Adrenal gland (tissue), 19 donors: ENCODE measurements at places on chromosomes 5 and 9. TPM values are rescaled to one million over a fixed set of nuclear protein-coding genes. Genes with fewer than 3 reads are reported as not detected.

DDX4 gene
- total RNA-seq: not detected

NR2F1 gene
- 128 TPM for total RNA-seq

LURAP1L gene
- 10.3 TPM for total RNA-seq

GRCh38 chr5:31604644-31605043 is 34.3 kb upstream of the PDZD2 start:
- H3K4me3 ChIP-seq: no peak overlapping the region
- no peaks in the 10 kb centered on the region for H3K27me3 ChIP-seq
- no peak overlapping the region for H3K27ac ChIP-seq
- DNase-seq: no peak

- H3K4me3 ChIP-seq: no peak overlapping the region
- no peak for DNase-seq
- H3K27ac ChIP-seq: no peak overlapping the region
- H3K27me3 ChIP-seq: peaks cover 10% of the 10 kb centered on the region
- no peaks in the 10 kb centered on the region for H3K36me3 ChIP-seq
These were observed 3.6 kb upstream of the CPLX2 start for GRCh38 chr5:175867587-175868347.

DNA sequence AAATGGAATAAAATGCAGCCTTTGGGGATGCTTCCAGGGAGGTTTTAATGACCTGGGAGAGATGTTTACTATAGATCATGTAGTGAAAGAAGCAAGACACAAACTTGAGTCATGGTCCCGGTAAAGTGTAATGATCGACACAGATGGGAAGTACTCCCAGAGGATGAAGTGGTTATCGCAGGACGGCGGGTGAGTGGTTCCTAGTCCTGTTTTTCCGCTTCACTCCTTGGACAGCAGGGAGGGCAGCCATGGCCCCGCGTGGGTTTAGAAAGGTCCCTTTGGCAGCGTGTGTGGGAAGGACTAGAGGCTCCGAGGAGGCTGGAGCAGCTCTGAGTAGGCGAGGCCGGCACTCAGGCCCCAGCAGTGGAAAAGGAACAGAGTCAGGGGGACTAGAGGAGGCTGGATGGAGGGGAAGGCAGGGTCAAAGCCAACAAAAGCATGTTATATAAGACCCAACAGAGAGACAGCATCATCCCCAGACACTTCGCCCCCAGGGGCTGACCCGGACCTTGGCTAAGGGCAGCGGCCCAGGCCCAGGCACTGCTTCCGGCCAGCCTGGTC is 49.2 kb upstream of the STXBP1 start:
- peaks cover 55% of the 10 kb centered on the region for H3K4me1 ChIP-seq
- DNase-seq: peak; percentile 63
- H3K27ac ChIP-seq: peak overlapping the region; percentile 70
- no peak overlapping the region for H3K4me3 ChIP-seq
- H3K36me3 ChIP-seq: no peaks in the 10 kb centered on the region
- H3K27me3 ChIP-seq: no peaks in the 10 kb centered on the region

- no peak for DNase-seq
- H3K27me3 ChIP-seq: no peaks in the 10 kb centered on the region
- H3K4me1 ChIP-seq: no peaks in the 10 kb centered on the region
- H3K4me3 ChIP-seq: no peak overlapping the region
- H3K27ac ChIP-seq: no peak overlapping the region
These were observed 1.6 kb upstream of the DNAH5 start for GRCh38 chr5:13946111-13946510.

DNA sequence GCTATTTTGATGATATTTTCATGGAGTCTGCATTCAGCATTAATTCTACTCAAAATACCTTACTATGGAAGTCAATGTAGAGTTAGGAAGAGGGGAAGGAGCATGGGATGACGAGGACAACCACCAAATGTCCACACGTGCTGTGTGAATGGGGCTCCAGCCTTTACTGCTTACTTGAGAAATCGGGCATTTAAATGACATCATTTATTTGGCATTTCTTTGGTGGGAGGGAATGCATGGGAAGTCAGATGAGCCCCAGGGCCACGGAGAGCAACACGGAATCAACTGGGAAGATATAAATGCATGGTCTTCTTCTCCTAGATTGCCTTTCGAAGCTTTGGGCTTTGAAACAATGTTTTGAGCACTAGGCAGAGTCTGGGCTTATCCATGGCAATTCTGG is 458.5 kb upstream of the KLF4 start:
- no peaks in the 10 kb centered on the region for H3K36me3 ChIP-seq
- no peak overlapping the region for H3K27ac ChIP-seq
- DNase-seq: no peak

GRCh38 chr9:29437526-29437925 is 1864.2 kb upstream of the C9orf72 start:
- no peak for DNase-seq
- H3K27ac ChIP-seq: no peak overlapping the region
- no peak overlapping the region for H3K4me3 ChIP-seq
- no peaks in the 10 kb centered on the region for H3K36me3 ChIP-seq
- H3K27me3 ChIP-seq: no peaks in the 10 kb centered on the region

DNA sequence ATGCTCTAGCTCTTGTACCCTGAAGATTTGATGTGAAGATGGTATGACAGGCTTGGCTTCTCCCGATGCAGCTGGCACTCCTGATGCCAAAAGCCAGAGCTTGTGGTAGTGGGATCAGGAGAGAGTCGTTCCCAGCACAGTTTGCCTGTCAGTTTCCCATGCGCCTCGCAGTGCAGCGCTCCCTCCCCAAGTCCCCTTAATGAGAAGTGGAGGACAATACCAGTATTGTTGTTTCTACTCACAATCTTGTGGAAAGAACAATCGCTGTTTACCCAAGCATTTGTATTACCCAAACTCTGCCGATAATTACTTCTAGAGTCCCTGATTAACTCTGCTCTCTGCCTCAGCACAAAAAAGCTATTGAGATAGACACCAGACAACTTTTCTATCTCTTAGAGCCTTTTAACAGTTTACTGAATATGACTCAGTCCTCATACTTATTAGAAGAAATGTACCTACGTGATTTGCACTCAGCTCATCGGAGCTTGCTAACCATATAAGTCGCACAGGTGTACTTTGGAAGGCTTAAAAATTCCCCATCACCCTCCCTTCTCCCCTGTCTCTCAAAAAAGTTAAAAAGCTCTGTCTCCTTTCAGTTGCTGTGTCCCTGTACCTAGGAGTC is 283.2 kb upstream of the TMEM161B start:
- H3K27ac ChIP-seq: no peak overlapping the region
- no peaks in the 10 kb centered on the region for H3K36me3 ChIP-seq
- no peak for DNase-seq
- H3K4me1 ChIP-seq: no peaks in the 10 kb centered on the region
- H3K4me3 ChIP-seq: no peak overlapping the region
- no peaks in the 10 kb centered on the region for H3K27me3 ChIP-seq

- no peaks in the 10 kb centered on the region for H3K4me1 ChIP-seq
- DNase-seq: no peak
- no peaks in the 10 kb centered on the region for H3K27me3 ChIP-seq
- no peak overlapping the region for H3K27ac ChIP-seq
- no peaks in the 10 kb centered on the region for H3K36me3 ChIP-seq
These were observed 18.4 kb upstream of the CNTLN start for GRCh38 chr9:17116400-17116837.

DNA sequence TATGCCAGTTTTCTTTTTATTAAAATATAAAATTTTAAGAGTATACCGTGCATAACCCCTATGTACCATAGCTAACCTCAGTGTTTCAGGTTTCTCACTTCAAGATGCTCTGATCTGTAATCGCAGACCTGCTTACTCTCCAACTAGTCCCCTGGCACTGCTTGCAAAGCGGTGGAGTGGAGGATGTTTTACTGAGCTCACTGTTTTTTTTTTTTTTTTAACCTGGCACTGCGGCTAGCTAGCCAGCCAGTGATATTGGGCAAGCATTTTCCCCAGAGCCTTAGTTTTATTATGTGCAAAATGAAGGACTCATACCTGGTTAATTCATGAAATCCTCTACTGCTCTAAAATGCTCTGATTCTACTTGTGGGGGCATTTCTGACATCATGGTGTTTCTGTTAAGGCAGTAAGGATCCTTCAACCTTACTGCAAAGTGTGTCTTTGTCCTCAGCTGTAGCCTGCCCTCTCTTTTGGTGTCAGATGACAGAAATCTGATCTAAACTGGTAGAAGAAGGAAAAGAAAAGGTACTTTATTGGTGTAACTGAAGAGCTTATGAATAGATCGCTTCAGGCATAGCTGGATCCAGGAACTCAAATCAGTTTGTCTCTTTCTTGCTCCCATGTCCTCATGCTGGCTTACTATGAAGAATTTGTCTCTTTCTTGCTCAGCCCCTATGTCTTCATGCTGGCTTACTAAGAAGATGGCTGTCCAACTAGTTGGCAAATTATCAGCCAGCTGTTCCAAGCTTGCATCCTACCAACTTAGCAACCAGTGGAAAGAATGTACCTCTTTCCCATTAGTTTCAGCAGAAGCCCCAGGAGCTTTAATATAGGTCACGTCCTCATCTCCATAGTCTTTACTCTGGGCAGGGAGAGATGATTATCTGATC is 59.8 kb downstream of the DOCK2 start:
- no peaks in the 10 kb centered on the region for H3K27me3 ChIP-seq
- no peak for DNase-seq
- H3K27ac ChIP-seq: no peak overlapping the region
- no peak overlapping the region for H3K4me3 ChIP-seq
- H3K4me1 ChIP-seq: no peaks in the 10 kb centered on the region

GRCh38 chr9:104864675-104865104 is 63.3 kb downstream of the ABCA1 start:
- no peak overlapping the region for H3K4me3 ChIP-seq
- peaks cover 78% of the 10 kb centered on the region for H3K4me1 ChIP-seq
- H3K27me3 ChIP-seq: no peaks in the 10 kb centered on the region
- no peaks in the 10 kb centered on the region for H3K36me3 ChIP-seq

- no peak for DNase-seq
- H3K27ac ChIP-seq: no peak overlapping the region
- no peaks in the 10 kb centered on the region for H3K4me1 ChIP-seq
- no peak overlapping the region for H3K4me3 ChIP-seq
- H3K36me3 ChIP-seq: no peaks in the 10 kb centered on the region
- no peaks in the 10 kb centered on the region for H3K27me3 ChIP-seq
These were observed 252.9 kb downstream of the MAN2A1 start for GRCh38 chr5:109942646-109943045.

DNA sequence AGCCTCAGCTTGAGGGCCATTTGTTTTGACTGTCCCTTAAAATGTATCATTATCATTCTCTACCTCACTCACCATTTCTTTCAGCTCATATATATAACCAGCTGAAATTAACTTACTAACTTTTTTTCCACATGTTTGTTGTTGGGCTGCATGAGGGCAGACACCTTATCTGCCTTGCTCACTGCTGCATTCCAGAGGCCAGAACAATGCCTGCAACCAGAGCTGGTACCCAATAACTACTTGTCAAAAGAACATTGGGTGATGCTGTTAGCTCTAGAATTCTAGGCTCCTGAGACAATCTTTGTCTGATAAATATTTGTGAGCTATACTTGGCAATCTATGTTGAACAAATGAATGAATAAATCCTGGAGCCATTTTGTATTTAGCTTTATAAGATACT is 68.3 kb downstream of the HTR4 start:
- H3K4me1 ChIP-seq: no peaks in the 10 kb centered on the region
- no peak for DNase-seq
- H3K36me3 ChIP-seq: no peaks in the 10 kb centered on the region

DNA sequence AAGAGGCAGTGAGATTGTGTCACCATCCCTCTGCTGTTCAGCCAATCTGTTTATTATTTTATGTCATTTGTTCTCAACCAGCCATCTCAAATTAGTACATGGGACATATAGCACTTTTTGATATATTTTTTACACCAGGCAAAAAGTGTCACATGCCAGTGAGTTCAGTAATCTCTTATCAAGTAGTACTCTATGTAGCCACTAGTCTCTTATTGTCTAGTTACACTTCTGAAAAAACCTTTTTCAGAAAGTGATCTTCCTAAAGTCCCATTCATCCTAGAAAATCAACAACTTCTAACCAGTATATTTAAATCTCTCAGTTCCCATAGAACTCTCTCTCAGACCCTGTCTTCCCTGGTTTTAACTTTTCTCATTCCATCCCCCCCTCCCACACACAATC is 321.6 kb downstream of the FBXL17 start:
- no peak for DNase-seq
- H3K27ac ChIP-seq: no peak overlapping the region
- H3K4me3 ChIP-seq: no peak overlapping the region
- no peaks in the 10 kb centered on the region for H3K4me1 ChIP-seq
- no peaks in the 10 kb centered on the region for H3K36me3 ChIP-seq

GRCh38 chr5:67366276-67366675 is 169.7 kb upstream of the CD180 start:
- H3K36me3 ChIP-seq: no peaks in the 10 kb centered on the region
- H3K27ac ChIP-seq: no peak overlapping the region
- no peaks in the 10 kb centered on the region for H3K4me1 ChIP-seq
- H3K4me3 ChIP-seq: no peak overlapping the region
- no peaks in the 10 kb centered on the region for H3K27me3 ChIP-seq
- DNase-seq: no peak

DNA sequence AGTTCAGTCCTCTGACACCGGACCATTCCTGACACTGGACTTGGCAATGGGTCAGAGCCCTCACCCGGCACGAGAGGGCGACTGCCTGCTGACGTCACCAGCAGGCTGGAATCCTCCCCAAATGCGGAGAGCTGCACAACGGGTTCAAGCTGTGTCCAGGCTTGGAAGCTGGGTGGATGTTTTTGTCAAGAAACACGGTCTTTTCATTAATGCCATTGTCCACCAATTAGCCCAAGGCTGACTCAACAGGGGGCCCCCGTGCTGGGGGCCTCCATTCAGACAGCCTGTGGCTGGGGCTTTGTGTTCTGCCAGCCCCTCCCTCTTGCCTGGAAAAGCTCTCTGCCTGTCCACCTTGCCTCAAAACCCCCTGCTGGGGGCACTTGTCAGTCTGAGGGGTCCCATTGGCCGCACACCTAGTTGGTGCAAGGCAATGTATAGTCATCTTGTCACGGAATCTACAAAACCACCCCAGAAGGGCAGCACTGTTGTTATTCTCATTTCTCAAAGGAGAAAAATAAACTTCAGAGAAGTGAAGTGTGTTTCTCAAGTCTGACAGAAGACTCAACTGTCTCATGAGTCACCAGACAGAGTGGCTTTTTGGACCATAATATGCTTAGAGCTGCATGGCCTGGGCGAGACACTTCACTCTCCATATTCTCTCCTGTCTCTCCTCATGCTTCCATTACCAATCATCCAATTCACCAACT is 24.6 kb downstream of the NDUFA8 start:
- DNase-seq: no peak
- H3K36me3 ChIP-seq: no peaks in the 10 kb centered on the region
- H3K27me3 ChIP-seq: no peaks in the 10 kb centered on the region
- no peak overlapping the region for H3K27ac ChIP-seq
- H3K4me3 ChIP-seq: no peak overlapping the region
